ENCODE measurements at places on chromosomes 6 and 20. TPM values are rescaled to one million over a fixed set of nuclear protein-coding genes. Genes with fewer than 3 reads are reported as not detected.

The MOCS1 gene
- total RNA-seq, result not detected

The ADA gene
- total RNA-seq, result 79.7 TPM

The NTSR1 gene
- total RNA-seq, result not detected

The CDYL gene
- 27.5 TPM for total RNA-seq

The DPPA5 gene
- total RNA-seq, result not detected

DNA sequence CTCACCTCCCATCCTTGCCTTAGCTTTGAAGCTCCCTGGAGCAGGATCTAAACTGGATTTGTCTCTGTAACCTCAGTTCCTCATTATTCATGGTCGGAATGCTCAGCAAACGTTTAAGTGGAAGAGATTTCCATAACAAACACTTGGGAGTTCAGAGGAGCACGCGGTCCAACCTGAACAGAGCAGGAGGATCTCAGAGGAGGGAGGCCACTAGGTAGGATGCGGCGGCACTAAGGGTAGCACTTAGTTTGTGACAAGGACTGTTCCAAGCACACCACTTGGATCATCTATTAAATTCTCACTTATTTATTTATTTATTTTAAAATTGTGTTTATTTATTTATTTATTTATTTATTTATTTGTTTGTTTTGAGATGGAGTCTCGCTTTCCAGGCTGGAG, 13.3 kb upstream of the CCN5 start:
- no peak for DNase-seq
- H3K4me1 ChIP-seq, result no peaks in the 10 kb centered on the region
- H3K36me3 ChIP-seq, result no peaks in the 10 kb centered on the region
- H3K4me3 ChIP-seq, result no peak overlapping the region

- H3K4me1 ChIP-seq, result peaks cover 13% of the 10 kb centered on the region
- H3K4me3 ChIP-seq, result no peak overlapping the region
- no peak overlapping the region for H3K27ac ChIP-seq
- no peaks in the 10 kb centered on the region for H3K36me3 ChIP-seq
Measured at GRCh38 chr6:145213614-145214013, 521.7 kb downstream of the EPM2A start.

DNA sequence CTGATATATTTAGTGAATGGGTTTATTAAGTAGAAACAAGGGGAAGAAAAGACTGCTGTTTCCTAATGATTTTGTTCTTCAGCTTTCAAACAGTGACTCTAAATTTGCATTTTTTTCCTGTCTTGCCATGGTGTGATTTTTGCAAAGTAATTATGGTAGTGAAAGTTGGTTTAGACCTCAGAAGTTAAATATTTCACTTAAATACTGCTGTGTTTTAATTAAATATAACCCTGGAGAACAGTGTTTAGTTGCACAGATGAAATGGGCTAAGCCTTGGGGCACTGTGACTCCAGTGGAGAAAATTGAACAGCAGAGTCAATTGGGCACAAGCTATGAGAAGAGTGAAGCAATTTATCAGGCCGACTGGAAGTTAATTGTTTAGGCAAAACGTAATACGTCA, 111.1 kb upstream of the MCHR2 start:
- H3K27me3 ChIP-seq, result peaks cover 29% of the 10 kb centered on the region
- DNase-seq, result no peak
- no peak overlapping the region for H3K4me3 ChIP-seq
- H3K4me1 ChIP-seq, result no peaks in the 10 kb centered on the region

GRCh38 chr6:136146130-136146529, 104.0 kb downstream of the MTFR2 start:
- H3K4me1 ChIP-seq, result no peaks in the 10 kb centered on the region
- H3K4me3 ChIP-seq, result no peak overlapping the region
- H3K27me3 ChIP-seq, result peaks cover 11% of the 10 kb centered on the region
- H3K27ac ChIP-seq, result no peak overlapping the region
- H3K36me3 ChIP-seq, result no peaks in the 10 kb centered on the region
- no peak for DNase-seq

- H3K27ac ChIP-seq, result no peak overlapping the region
- no peak overlapping the region for H3K4me3 ChIP-seq
- peaks cover 7% of the 10 kb centered on the region for H3K4me1 ChIP-seq
- H3K27me3 ChIP-seq, result no peaks in the 10 kb centered on the region
- H3K36me3 ChIP-seq, result peaks cover 17% of the 10 kb centered on the region
Measured at GRCh38 chr20:37755665-37756064, 61.8 kb downstream of the CTNNBL1 start.

- H3K4me1 ChIP-seq, result no peaks in the 10 kb centered on the region
- no peak overlapping the region for H3K4me3 ChIP-seq
- DNase-seq, result no peak
- H3K36me3 ChIP-seq, result no peaks in the 10 kb centered on the region
- peaks cover 53% of the 10 kb centered on the region for H3K27me3 ChIP-seq
- no peak overlapping the region for H3K27ac ChIP-seq
Measured at GRCh38 chr20:40677343-40677924, 11.6 kb downstream of the MAFB start.

DNA sequence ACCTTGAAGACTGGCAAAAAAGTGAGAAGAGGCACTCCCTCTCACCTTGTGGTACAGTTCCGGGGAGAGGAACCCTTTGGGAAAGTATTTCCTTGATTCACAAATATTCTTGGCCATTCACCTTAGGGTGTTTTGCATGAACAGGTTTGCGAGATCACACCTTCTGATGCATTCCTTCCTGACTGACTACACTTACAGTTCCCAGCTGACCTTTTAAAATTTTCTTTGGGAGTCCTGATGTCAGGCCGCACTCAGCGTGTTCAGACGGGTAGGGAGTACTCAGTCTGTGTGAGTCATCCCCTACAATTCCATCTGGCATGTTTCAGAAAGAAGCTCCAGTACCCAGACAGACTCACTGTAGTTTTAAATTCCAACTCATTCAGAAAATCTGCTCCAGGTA, 1.7 kb downstream of the ADGRF4 start:
- H3K36me3 ChIP-seq, result no peaks in the 10 kb centered on the region
- no peak overlapping the region for H3K27ac ChIP-seq
- peaks cover 1% of the 10 kb centered on the region for H3K4me1 ChIP-seq
- DNase-seq, result no peak
- H3K27me3 ChIP-seq, result no peaks in the 10 kb centered on the region
- H3K4me3 ChIP-seq, result no peak overlapping the region

GRCh38 chr6:20881365-20881764, 347.1 kb downstream of the CDKAL1 start:
- H3K4me3 ChIP-seq, result no peak overlapping the region
- no peak overlapping the region for H3K27ac ChIP-seq
- peaks cover 24% of the 10 kb centered on the region for H3K36me3 ChIP-seq
- H3K4me1 ChIP-seq, result peaks cover 14% of the 10 kb centered on the region
- DNase-seq, result no peak
